Glomerular endothelial cell (primary cell): ENCODE measurements at places on chromosomes 3 and 15. TPM values are rescaled to one million over a fixed set of nuclear protein-coding genes. Genes with fewer than 3 reads are reported as not detected.

BUB1B gene
- 14.0 and 15.2 TPM in 2 replicates for total RNA-seq

SLC28A1 gene
- total RNA-seq, result not detected in 2 replicates

GPR156 gene
- 0.76 TPM in 1 of 2 replicates, not detected in the other for total RNA-seq

TRPM1 gene
- total RNA-seq, result not detected in 2 replicates

EXD1 gene
- total RNA-seq, result 0.53 TPM in 1 of 2 replicates, not detected in the other

VWA5B2 gene
- 0.19 and 1.3 TPM in 2 replicates for total RNA-seq

ACKR4 gene
- 0.58 and 0.64 TPM in 2 replicates for total RNA-seq

C3orf22 gene
- not detected in 2 replicates for total RNA-seq

FHIT gene
- 0.48 and 8.1 TPM in 2 replicates for total RNA-seq

CLDN1 gene
- total RNA-seq, result 18.1 and 63.1 TPM in 2 replicates

MESP2 gene
- total RNA-seq, result 0.15 TPM in 1 of 2 replicates, not detected in the other

CCNL1 gene
- total RNA-seq, result 55.3 and 125 TPM in 2 replicates

CADM2 gene
- not detected in 2 replicates for total RNA-seq

THRB gene
- total RNA-seq, result 0.06 and 1.6 TPM in 2 replicates

ZDHHC23 gene
- 0.48 and 0.88 TPM in 2 replicates for total RNA-seq

ATP8B4 gene
- not detected in 2 replicates for total RNA-seq

LTK gene
- 0.24 and 0.70 TPM in 2 replicates for total RNA-seq

MESP1 gene
- 0.58 and 1.5 TPM in 2 replicates for total RNA-seq

PLA2G4D gene
- not detected in 2 replicates for total RNA-seq

GOLGA6L7 gene
- not detected in 2 replicates for total RNA-seq

RLBP1 gene
- not detected in 2 replicates for total RNA-seq

GATM gene
- not detected in 2 replicates for total RNA-seq

ARHGEF26 gene
- 0.92 and 4.6 TPM in 2 replicates for total RNA-seq

MFN1 gene
- 20.6 and 22.5 TPM in 2 replicates for total RNA-seq

NPAP1 gene
- total RNA-seq, result not detected in 2 replicates

RARB gene
- 17.6 and 28.7 TPM in 2 replicates for total RNA-seq

PPM1L gene
- total RNA-seq, result 1.9 and 3.2 TPM in 2 replicates

GPR171 gene
- total RNA-seq, result not detected in 2 replicates

ULK4 gene
- total RNA-seq, result 6.7 and 11.7 TPM in 2 replicates
